ENCODE measurements at places on chromosomes 7 and 10. TPM values are rescaled to one million over a fixed set of nuclear protein-coding genes. Genes with fewer than 3 reads are reported as not detected.

Gene MRLN
- 0.47 TPM for total RNA-seq

Gene CH25H
- total RNA-seq = 8.5 TPM

DNA sequence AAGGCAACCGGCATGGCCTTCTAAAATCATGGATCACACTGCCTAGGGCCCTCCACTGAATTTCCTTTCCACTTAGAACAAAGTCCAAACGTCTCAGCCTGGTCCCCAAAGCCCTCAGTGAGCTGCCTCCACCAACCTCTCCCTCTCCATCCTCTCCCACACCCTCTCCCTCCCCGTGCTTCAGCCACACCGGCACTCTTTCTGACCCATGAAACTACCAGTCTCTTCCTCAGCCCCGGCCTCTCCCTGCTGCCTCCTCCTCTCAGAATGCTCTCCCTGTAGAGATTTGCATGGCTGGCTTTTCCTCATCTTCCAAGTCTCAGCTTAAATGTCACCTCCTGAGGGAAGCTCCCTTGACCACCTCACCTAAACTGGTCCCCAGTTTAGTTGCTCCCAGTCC lies 219.0 kb upstream of the ZMIZ1 start:
- no peaks in the 10 kb centered on the region for H3K36me3 ChIP-seq
- no peak overlapping the region for H3K4me3 ChIP-seq
- H3K27ac ChIP-seq = no peak overlapping the region

GRCh38 chr7:35355911-35356310 lies 102.0 kb upstream of the TBX20 start:
- no peak overlapping the region for H3K4me3 ChIP-seq
- H3K27ac ChIP-seq = no peak overlapping the region
- no peak for DNase-seq
